ENCODE measurements at places on chromosomes 1 and 21.

- no peak for DNase-seq
Measured at GRCh38 chr1:16019644-16020277, 1.9 kb upstream of the HSPB7 start.

GRCh38 chr1:19049798-19050197, 93.3 kb upstream of the IFFO2 start:
- DNase-seq: no peak

DNA sequence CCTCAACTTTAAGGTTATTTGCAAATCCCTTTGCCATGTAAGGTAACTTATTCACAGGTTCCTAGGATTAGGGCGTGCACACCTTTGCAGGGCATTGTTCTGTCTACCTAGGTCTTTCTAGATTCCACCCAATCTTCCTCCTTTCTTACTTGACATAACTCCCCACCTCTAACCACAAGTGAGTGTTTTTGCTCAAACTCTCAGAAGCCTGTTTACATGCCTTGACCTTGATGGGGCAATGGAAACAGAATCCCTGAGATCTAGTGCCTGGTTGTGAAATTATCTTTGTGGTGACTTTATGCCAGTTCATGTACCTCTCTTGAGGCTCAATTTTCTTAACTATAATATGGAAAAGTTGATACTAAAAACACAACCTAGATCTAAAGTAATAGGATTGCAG, 296.6 kb downstream of the TTLL7 start:
- DNase-seq: no peak

DNA sequence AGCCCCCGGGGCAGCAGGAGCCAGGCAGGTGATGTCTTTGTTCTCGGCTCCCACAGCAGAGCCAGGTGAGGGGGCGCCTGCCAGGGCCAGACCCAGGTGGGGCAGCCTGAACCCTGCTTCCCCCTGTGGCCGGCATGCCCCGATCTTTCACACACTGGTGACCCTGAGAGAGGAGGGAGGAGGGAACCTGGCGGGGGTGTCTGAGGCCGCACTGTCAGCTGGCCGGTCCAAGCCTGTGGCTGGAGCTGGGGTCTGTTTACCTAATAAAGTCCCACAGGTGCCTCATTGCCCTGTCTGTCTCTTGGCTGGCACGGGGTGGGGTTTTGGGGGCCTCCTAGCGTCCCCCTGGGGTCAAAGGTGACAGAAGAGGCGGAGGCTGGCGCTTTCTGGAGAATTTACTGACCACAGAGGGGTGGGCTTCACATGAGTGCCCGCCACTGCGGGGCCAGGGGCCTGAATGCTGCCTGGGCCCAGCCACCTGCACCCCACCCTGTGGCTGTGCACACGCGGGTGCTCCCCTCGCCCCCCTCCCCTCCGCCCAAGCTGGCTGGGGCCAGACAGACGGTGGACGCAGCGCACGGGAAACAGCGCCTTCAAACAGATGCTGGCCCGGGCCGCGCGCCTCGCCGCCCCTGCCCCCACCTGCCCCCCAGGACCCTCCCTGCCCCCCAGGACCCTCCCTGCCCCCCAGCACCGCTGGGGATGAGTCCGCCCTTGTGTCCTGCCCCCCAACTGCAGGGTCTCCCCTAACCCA, 5.8 kb downstream of the TMEM240 start:
- DNase-seq: no peak

DNA sequence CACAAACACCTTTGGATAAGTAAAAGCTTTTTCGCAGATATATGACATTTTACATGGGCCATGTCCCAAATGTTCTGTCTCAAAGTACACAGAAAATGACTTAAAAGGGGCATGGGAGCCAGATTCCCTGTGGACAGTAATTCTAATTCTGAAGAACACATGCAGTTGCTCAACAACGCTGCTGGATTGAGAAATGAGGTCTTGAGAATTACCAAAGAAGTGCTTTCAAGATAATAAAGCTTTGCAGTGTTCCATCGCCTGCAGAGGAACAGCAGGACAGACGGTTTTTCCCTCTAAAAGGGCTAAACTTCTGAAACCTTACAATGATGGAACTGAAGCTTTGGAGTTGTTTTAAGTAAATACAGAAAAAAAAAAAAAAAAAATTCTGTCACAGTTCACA, 55.3 kb upstream of the HSPA13 start:
- no peak for DNase-seq

GRCh38 chr21:34696121-34696520, 27.3 kb downstream of the CLIC6 start:
- no peak for DNase-seq

- DNase-seq: no peak
Measured at GRCh38 chr1:116258668-116259419, 114.2 kb upstream of the ATP1A1 start.

GRCh38 chr1:210558302-210558701, 229.6 kb downstream of the HHAT start:
- DNase-seq: no peak

GRCh38 chr1:203175237-203175826, at the start of gene MYBPH:
Gene MYBPH, minus strand, starts transcription at chr1:203175826. Its CDS starts 71 bp downstream, at chr1:203175755.
- DNase-seq: no peak

GRCh38 chr1:247114351-247115140, 10.4 kb upstream of the ZNF669 start:
- no peak for DNase-seq

GRCh38 chr1:67887146-67887545, 53.9 kb upstream of the GNG12 start:
- no peak for DNase-seq

- peak; percentile 96 for DNase-seq
Measured at GRCh38 chr1:227895828-227896685, 51.7 kb downstream of the WNT9A start.

GRCh38 chr21:45347048-45347711, 57.8 kb upstream of the COL18A1 start:
- DNase-seq: no peak

DNA sequence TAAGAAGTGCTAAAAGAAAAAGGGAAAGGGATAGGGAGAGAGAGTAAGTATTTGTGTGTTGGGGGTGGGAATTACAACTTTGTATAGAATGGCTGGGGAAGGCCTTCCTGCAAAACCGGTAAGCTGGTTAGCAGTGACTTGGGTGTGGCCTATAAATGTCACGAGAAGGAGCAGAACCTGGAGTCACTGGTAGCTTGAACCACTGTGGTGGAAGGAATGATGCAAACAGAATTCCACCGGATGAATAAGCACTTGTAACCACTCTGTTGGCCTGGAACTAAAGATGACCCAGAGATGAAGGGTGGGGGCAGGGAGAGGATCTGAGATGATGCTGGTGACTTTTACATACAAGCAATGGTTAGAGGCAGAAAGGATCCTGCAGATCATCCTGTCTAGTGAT, 8.9 kb downstream of the XKR8 start:
- peak; percentile 56 for DNase-seq

GRCh38 chr1:193634470-193634869, 448.1 kb upstream of the B3GALT2 start:
- DNase-seq: no peak

- no peak for DNase-seq
Measured at GRCh38 chr1:64823691-64824476, 79.0 kb downstream of the RAVER2 start.

DNA sequence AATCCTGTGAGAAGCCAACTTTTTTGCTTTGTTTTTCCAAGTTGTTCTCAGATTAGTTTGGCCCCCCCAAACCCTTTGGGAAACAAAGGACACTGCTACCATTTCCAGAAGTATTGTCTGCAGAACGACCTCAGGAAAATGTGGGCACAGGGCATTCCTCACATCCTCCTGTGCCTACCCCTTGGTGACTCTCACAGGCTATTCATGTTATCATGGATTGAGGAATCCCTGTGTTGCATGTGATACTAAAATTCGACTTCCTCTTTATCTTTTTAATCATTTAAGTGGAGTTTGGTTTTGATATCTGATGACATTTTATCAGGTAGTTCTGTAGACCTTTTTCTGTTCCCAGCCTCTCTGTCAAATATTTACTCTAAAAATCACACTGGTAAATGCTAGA, 184.5 kb downstream of the FASLG start:
- no peak for DNase-seq

- DNase-seq: peak; percentile 85
Measured at GRCh38 chr1:42943166-42943565, 15.5 kb downstream of the SLC2A1 start.
